ENCODE measurements at places on chromosomes 7 and 10. TPM values are rescaled to one million over a fixed set of nuclear protein-coding genes. Genes with fewer than 3 reads are reported as not detected.

Gene AOAH
- total RNA-seq, result 1.1 TPM

Gene NEURL1
- 1.4 TPM for total RNA-seq

Gene CLRN3
- 0.39 TPM for total RNA-seq

Gene TLX1
- total RNA-seq, result not detected

Gene EPHB6
- 12.6 TPM for total RNA-seq

Gene SUFU
- 18.8 TPM for total RNA-seq

Gene CAMK1D
- total RNA-seq, result 9.6 TPM

Gene LRIT1
- not detected for total RNA-seq

Gene OR2A2
- total RNA-seq, result not detected

Gene UNCX
- total RNA-seq, result not detected

Gene TEX47
- not detected for total RNA-seq

Gene GBF1
- 58.9 TPM for total RNA-seq

Gene PLEKHA8
- 13.6 TPM for total RNA-seq

Gene GRB10
- total RNA-seq, result 37.3 TPM

DNA sequence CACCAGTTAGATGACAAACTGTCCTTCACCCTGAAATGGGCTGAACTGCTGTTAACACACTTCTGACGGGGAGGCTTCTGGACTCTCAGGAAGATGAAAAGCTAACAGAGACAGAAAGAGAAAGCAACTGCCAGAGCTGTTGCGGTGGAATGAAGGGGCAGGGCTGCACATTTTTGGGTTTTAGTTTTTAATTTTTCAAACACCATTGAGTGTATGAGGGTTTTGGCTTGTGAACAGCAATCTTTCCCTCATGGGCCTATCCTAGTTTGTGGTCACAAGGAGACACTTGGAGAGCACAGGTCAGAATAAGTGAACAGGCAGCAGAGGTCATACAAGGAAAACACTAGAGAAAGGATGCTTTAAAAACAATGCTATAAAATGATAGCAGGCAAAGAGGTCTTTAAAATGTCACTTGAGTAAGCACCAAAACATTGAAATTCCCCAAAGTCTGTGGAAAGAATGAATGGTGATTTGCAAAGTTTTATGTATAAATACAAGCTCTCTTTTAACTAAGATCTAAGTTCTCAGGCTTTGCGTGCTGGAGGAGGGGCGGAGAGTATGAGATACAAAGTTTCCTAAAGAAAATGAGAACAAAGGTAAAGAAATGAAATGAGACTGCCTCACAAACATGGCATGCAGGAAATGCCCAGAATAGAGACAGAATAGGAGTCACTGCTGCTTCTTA, 101.4 kb upstream of the GLI3 start:
- no peak overlapping the region for H3K27ac ChIP-seq
- H3K4me1 ChIP-seq, result no peaks in the 10 kb centered on the region
- H3K36me3 ChIP-seq, result no peaks in the 10 kb centered on the region

GRCh38 chr10:5944389-5945189, 32.8 kb downstream of the IL15RA start:
- no peaks in the 10 kb centered on the region for H3K36me3 ChIP-seq
- H3K27me3 ChIP-seq, result no peaks in the 10 kb centered on the region
- no peak overlapping the region for H3K27ac ChIP-seq
- H3K4me3 ChIP-seq, result no peak overlapping the region

- DNase-seq, result no peak
- no peaks in the 10 kb centered on the region for H3K27me3 ChIP-seq
- no peaks in the 10 kb centered on the region for H3K36me3 ChIP-seq
These were observed 25.6 kb upstream of the GRID1 start for GRCh38 chr10:86391986-86392722.

DNA sequence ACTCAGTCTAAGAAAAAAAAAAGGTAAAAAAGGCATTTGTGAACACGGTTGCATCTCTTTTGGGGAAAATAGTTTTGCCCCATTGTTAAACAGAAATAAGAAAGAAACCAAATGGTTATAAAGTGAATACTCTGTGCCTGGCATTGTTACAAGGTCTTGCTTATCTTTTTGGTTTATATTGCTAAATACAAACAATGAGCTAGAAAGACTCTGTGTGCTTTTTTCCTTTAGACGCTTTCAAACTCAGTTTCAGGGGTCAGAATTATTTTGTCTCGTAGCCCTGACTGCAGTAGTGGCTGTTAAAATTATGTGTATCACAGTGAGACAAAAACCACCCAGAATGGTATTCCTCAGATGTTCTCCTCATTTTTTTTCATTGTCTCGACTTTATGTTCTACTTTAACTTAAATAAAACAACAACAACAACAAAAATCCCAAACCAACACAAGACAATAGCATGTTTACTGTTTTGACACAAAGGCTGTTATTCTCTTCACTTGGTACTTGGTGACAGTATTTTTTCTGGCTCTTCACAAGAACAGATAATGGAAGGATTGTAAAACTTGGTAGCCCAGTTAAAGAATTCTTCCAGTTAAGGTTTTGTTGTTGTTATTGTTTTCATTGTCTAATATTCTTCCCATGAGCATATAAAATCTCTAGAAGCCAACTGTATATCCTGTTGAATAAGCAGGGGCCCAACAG, 190.1 kb downstream of the PLXDC2 start:
- H3K4me1 ChIP-seq, result no peaks in the 10 kb centered on the region
- H3K4me3 ChIP-seq, result no peak overlapping the region
- no peak overlapping the region for H3K27ac ChIP-seq
- DNase-seq, result no peak
- no peaks in the 10 kb centered on the region for H3K27me3 ChIP-seq

GRCh38 chr7:28328146-28328545, 84.2 kb upstream of the CREB5 start:
- H3K27ac ChIP-seq, result no peak overlapping the region
- no peak for DNase-seq
- H3K4me1 ChIP-seq, result no peaks in the 10 kb centered on the region

GRCh38 chr7:117249696-117250095, 73.2 kb downstream of the WNT2 start:
- no peak overlapping the region for H3K27ac ChIP-seq
- H3K36me3 ChIP-seq, result no peaks in the 10 kb centered on the region
- H3K4me1 ChIP-seq, result no peaks in the 10 kb centered on the region
- H3K27me3 ChIP-seq, result 0 out of 2 replicates have a peak, but pooled peaks cover 3% of the 10 kb centered on the region

- peaks cover 45% of the 10 kb centered on the region for H3K4me1 ChIP-seq
- DNase-seq, result peak; percentile 18
- peak overlapping the region; percentile 1 for H3K27ac ChIP-seq
- H3K4me3 ChIP-seq, result no peak overlapping the region
- no peaks in the 10 kb centered on the region for H3K27me3 ChIP-seq
- H3K36me3 ChIP-seq, result no peaks in the 10 kb centered on the region
These were observed 3.1 kb downstream of the ANKRD22 start for GRCh38 chr10:88848499-88848898.

GRCh38 chr10:9450801-9451200, 1396.3 kb downstream of the GATA3 start:
- no peak overlapping the region for H3K4me3 ChIP-seq
- H3K27ac ChIP-seq, result no peak overlapping the region
- no peaks in the 10 kb centered on the region for H3K27me3 ChIP-seq

DNA sequence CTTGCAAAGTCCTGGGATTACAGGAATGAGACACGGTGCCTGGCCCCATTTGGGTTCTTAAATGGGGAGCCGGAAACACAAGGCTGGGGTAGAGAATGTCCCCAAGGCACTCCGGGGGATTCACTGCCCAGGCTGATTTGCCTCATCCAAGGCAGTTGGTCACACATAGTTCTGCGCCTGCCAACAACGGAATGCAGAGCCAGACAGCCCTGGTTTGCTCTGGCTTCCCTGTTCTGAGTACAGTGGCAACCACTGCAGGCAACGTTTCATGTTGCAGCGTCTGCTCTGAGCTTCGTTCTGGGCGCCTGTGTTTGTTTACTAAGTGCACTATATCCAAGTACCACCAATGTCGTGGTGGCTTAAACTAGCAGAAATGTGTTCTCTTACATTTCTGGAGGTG, 61.7 kb upstream of the C1QL3 start:
- no peaks in the 10 kb centered on the region for H3K36me3 ChIP-seq
- no peak overlapping the region for H3K27ac ChIP-seq
- no peak overlapping the region for H3K4me3 ChIP-seq
- no peaks in the 10 kb centered on the region for H3K27me3 ChIP-seq
- H3K4me1 ChIP-seq, result no peaks in the 10 kb centered on the region
- no peak for DNase-seq

DNA sequence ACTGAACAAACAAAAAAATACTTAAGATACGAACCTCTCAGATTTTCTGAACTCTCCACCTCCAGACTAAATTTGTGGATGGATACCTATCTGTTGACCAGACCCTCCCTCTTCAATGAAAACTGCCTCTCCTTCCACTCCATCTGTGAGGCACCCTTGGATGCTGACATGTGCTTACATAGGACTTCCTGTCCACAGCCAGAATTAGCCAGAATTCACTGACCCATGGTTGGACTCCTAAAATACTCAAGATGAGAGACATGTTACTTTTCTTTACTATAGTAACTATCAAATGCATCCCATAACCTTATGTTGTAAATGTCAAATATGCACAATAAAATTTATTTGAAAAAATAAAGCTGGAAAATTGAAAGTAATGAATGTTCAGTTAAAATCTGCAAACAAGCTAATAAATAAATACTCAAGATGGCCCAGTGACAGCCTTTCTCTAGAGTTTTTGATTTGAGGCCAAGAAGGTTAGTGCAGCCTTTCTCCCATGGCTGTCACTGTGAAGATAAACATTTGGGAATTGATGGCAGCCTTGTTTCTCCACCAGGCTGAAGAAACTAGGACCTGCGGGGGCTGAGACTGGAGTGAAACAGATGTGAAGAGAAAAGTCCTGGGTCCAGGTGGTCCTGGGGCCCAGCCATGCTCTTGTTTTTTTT, 287.0 kb downstream of the ZEB1 start:
- H3K4me1 ChIP-seq, result peaks cover 9% of the 10 kb centered on the region
- H3K27ac ChIP-seq, result no peak overlapping the region
- no peaks in the 10 kb centered on the region for H3K27me3 ChIP-seq
- H3K4me3 ChIP-seq, result no peak overlapping the region
- DNase-seq, result no peak

GRCh38 chr10:97547271-97547600, 25.3 kb upstream of the ANKRD2 start:
- H3K27ac ChIP-seq, result no peak overlapping the region
- no peak for DNase-seq
- H3K36me3 ChIP-seq, result no peaks in the 10 kb centered on the region

DNA sequence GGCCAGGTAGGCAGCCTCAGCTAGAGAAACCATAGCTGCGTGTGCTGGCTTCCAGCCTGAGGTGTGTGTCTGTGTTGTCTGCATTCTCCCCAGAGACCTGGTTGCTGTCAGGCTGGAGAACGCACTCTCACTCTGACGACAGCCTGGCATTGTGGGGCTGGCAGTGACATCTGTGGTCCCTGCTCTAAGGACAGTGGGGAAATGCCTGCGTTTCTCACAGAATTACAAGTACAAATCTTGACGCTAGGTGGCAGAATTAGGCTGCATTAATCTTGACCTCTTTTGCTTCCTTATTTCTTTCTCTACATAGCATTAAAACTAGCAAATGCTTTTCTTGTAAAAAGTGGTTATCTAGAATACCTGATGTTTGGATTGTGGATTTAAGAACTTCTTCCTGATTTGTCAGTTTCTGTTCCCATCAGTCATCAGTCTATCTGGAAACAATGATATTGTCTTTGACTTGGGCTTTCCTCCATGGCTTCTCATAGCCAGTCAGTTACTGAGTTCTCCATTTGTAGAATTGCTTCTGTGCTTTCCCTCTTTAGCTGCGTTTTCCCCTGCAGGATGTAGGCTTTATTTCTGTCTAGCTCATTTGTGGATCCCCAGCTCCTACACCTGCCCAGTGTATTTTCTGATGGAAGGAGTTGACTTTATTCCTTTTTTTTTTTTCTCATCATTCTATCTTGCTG, 86.0 kb downstream of the FANK1 start:
- H3K36me3 ChIP-seq, result no peaks in the 10 kb centered on the region
- H3K4me3 ChIP-seq, result no peak overlapping the region
- H3K27ac ChIP-seq, result no peak overlapping the region
- no peaks in the 10 kb centered on the region for H3K4me1 ChIP-seq
- peak; percentile 64 for DNase-seq
- H3K27me3 ChIP-seq, result peaks cover 15% of the 10 kb centered on the region

DNA sequence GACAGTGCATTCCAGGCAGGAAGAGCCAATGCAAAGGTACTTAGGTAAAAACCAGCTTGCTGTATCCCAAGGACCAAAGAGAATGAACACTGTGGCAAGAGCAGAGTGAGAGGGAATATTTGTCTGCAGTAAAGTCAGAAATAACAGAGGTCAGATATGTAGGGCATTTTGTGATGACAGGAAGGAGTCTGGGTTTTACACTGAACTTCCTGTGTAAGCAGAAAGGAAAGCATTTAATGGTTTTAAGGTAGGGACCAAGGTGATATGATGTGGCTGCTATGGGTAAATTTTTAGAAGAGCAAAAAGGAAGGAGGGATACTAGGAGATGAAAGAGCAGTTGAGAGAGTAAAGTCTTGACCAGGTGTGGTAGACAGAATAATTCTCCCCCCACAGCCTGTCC, 10.1 kb downstream of the ABCB1 start:
- no peak overlapping the region for H3K4me3 ChIP-seq
- no peaks in the 10 kb centered on the region for H3K27me3 ChIP-seq
- no peak overlapping the region for H3K27ac ChIP-seq
- no peaks in the 10 kb centered on the region for H3K4me1 ChIP-seq
- no peak for DNase-seq

DNA sequence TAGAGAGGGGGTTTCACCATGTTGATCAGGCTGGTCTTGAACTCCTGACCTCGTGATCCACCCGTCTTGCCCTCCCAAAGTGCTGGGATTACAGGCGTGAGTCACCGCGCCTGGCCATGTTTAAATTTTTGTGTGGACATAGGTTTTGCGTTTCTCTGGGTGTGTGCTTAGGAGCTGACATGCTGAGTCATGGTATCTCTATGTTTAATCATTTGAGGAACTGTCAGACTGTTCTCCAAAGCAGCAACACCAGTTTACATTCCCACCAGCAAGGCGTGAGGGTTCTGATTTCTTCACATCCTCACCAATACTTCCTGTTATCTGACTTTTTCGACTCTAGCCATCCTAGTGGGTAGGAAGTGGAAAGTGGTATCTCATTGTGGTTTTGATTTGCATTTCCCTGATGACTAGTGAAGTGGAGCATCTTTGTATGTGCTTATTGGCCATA, 153.7 kb downstream of the DNAJB6 start:
- peaks cover 15% of the 10 kb centered on the region for H3K4me1 ChIP-seq
- H3K4me3 ChIP-seq, result no peak overlapping the region
- H3K27me3 ChIP-seq, result no peaks in the 10 kb centered on the region
- H3K36me3 ChIP-seq, result no peaks in the 10 kb centered on the region
- H3K27ac ChIP-seq, result peak overlapping the region; percentile 22

GRCh38 chr7:3005257-3005656, 38.4 kb downstream of the CARD11 start:
- H3K36me3 ChIP-seq, result no peaks in the 10 kb centered on the region
- H3K4me1 ChIP-seq, result no peaks in the 10 kb centered on the region
- no peak overlapping the region for H3K4me3 ChIP-seq
- no peak overlapping the region for H3K27ac ChIP-seq
- no peak for DNase-seq

- H3K27ac ChIP-seq, result no peak overlapping the region
- no peak overlapping the region for H3K4me3 ChIP-seq
- DNase-seq, result no peak
- H3K4me1 ChIP-seq, result no peaks in the 10 kb centered on the region
These were observed 510.2 kb downstream of the RPS24 start for GRCh38 chr10:78543749-78544362.

GRCh38 chr10:74165530-74165901, 14.5 kb downstream of the ADK start:
- no peak for DNase-seq
- no peaks in the 10 kb centered on the region for H3K36me3 ChIP-seq
- H3K4me3 ChIP-seq, result no peak overlapping the region

Measured in HCT116 (cell line).